AG09309 (cell line): ENCODE measurements at places on chromosomes 13 and 19.

DNA sequence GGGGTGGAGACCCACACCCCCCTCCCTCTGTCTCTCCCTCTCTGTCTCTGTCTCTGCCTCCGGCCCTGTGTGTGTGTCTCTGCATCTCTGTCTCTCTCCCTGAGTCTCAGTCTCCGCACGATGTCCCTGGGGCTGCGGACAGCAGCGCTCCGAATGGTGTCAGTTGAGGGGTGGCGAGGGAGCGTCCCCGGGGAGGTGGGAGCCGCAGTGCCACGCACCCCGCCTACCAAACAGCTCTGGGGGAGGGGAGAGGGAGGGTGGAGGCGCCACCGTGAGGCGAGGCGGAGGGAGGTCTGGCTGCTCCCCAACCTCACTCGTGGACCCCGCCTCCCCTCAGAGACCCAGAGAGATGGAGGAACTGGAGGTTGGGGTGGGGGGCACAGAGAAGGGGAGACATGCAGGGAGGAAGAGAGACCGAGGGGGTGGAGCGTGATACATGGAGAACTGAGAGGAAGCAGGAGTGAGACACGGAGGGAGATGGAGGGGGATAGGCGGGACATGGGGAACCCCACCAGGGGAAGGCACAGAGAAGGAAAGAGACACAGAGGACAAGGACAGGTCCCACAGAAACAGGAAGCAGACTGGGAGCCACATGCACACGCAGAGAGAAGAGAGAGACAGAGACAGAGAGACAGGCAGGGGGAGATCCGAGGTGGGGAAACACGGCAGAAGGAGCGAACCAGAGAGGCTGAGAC lies 7.2 kb downstream of the ERFL start:
- DNase-seq: no peak

- no peak for DNase-seq
Observed at GRCh38 chr19:7997809-7998480, 7.5 kb downstream of the ELAVL1 start.

DNA sequence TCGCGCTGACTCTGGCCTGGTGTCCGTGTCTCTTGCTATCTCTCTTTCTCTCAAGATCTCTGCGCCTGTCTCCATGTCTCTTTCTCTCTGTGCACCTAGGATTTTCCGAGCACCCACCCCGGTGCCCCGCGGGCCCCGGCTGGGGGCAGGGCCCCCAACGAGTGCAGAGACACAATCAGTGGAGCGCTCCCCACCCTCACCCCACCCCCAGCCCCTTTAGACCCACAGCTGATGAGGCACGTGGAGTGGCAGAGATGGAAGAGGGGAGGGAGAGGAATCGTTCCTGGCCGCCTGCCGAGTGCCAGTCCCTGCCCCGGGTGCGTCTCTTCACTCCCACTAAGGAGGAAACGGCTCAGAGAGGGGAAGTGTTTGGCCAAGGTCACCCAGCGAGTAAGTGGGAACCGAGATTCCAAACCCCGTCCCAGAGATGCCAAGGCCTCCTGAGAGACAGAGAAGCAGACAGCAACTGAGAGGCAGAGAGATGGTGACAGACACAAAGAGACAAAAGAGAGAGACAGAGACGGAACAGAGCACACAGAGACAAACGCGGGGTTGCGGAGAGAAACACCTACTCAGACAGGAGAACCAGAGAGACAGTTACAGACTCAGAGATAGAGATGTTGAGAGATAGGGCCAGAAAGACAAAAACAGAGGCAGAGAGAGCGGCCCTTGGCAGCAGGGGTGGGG lies 626 bp upstream of the BCL3 start:
- no peak for DNase-seq

GRCh38 chr13:51714663-51715168 lies 89.2 kb downstream of the DHRS12 start:
- DNase-seq: no peak

DNA sequence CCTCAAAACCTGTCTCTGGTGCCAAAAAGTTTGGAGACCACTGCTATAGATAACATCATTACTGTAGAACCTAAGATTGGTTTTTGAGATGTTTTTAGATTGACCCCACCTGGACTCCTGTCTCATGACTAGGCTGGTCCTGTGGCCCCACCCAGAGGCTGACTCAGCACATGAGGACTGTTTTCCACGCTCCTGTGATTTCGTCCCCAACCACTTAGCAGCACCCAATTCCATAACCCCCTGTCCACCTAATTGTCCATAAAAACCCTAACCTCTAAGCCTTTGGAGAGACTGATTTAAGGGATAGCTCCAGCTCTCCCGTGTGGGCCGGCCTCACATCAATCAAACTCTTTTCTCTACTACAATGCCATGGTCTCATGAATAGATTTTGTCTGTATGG lies 25.6 kb upstream of the GAS6 start:
- DNase-seq: no peak

DNA sequence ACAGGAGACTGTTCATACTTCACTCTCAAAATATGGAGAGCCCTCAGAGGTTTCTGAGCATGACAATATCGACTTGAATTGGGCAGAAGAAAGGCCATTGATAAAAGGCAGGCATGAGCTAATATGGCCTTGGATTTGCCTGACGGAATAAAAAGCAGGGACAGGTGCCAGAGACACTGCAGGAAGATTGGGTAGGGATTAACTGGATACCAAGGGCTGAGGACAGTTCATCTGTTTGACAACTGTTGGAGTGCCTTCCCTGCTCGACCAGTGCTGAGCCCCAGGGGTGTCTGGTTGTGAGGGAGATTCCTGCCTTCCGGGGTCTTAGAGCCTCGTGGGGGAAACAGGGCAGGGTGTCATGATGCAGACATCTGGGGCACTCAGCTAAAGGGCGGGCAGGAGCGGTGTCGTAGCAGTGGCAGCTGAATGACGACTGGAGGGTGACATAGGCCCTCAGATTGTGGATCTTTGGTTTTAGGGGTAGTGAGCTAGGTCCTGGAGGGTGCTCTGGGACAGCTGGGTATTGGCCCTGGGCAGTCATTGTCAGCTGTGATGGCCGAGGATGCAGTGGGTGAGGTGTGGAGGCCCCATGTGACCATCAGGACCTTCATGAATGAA lies 12.3 kb downstream of the GATAD2A start:
- DNase-seq: no peak

DNA sequence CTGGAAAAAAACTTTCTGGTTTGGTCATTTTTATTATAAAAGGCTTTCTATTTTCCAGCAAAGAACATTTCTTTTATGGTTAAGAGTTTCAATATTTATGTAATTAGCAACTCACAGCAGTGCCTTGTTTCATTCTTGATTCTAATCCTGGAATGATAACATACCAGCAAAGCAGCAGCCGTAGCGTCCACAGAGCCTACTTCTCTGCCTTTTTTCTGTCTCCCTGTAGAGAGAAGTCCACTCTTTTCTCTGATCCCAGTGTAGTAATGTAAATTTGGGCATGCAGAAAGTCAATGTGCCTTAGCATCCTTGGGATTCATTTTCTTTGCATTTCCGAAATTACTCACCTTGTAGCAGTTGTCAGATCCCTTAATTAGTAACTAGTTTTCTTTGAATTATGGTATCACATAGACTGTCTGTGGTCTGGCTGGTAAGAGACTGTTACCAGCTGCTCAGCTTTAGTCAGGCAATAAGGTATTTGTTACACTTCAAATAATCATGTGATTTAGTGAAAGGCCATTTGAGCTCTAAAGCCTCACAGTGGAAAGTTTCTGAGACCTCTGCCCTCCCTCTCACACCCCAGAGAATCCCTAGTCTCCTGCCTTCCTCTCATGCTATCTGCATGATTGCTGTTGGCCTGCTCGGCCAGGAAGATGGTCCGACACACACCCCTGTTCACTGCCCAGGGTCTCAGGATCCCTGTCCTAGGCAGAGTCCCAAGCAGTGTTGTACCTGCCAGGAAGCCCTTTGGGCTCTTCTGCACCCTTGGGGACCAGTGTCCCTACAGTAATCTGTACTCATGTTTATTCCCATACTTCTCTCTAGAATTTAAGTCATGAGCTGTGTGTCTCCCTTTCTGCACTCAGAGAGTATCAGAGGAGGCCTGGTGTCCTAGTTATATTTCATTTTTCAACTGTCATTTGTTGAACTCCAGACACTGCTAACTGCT lies 86.3 kb downstream of the LRCH1 start:
- DNase-seq: no peak

GRCh38 chr13:27988520-27988919 lies at the start of gene URAD:
URAD (minus strand) TSS chr13:27988693; CDS start chr13:27988637, 56 bp downstream.
- DNase-seq: peak; percentile 28

DNA sequence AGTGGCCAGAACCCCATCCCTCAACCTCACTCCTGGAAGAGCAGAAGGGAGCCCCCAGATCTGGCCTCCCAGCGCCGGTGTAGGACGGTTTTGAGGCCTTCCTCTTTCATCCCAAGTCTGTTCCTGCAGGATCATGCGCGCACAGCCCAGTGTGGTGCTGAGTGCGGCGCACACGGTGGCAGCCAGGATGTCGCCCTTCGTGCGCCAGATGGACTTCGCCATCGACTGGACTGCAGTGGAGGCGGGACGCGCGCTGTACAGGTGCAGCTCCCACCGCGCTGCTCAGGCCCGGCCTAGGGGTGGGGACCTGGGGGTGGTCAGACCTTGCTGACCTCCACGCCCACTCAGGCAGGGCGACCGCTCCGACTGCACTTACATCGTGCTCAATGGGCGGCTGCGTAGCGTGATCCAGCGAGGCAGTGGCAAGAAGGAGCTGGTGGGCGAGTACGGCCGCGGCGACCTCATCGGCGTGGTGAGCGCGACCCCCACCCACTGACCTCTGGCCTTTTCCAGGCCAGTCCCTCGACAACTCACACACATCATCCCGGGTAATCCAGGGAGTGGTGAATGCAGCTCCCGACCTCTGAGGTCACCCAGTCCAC lies 14.8 kb downstream of the PNPLA6 start:
- no peak for DNase-seq

GRCh38 chr13:100131863-100132574 lies 43.1 kb downstream of the PCCA start:
- DNase-seq: peak; percentile 27

- DNase-seq: no peak
Observed at GRCh38 chr13:97810152-97810551, 143.3 kb upstream of the IPO5 start.

DNA sequence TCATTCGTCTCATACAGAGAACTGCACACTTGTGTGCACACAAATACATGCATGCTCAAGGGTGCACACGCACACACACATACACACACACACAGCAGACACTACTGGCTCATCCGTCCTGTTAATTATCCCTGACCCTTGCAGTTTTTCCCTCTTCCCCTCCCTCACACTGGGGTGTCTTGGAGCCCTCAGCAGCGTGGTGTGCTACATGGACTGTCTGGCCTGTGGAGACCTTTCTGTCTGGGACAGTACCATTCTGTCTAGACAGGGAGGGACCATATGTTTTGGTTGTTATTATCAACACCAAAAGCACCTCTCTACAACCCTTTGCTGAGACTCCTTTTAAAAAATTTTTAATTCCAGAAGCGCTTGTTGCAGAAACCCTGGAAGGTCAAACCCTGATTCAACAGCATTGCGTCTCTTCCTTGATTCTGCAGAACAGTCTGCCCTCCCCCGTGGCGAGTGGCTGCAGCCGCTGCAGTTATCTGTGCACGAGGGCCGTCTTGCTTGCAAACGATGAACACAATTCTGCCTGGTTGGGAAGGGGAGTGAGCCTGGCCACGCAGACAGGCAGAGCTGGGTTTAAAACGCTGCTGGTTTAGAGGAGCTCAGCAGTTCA lies 374.0 kb downstream of the IRS2 start:
- no peak for DNase-seq

GRCh38 chr13:39273953-39274738 lies 235.9 kb downstream of the NHLRC3 start:
- DNase-seq: no peak

DNA sequence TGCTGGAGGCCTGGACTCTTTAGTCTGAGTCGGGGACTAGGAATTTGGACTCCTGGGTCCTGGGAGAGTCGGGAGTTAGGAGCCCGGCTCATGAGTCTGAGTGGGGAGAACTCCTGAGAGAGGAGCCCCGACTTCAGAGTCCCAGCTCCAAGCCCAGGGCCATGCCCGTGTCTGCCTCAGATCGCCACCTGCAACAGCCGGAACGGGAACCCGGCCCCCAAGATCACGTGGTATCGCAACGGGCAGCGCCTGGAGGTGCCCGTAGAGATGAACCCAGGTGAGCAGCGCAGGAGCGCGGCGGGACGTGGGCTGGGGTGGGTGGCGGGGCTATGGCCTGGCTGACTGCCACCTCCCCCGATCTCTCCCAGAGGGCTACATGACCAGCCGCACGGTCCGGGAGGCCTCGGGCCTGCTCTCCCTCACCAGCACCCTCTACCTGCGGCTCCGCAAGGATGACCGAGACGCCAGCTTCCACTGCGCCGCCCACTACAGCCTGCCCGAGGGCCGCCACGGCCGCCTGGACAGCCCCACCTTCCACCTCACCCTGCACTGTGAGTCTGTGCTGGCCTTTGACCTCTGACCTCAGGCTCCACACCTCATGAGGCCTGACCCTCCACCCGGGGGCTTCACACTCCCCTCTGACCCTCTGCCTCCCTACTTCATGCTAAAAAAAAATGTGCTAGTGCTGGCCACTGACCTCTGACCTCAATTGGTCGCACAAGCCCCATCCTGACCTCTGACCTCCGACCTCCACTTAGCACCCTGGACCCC lies 4.4 kb downstream of the BCAM start:
- DNase-seq: no peak

DNA sequence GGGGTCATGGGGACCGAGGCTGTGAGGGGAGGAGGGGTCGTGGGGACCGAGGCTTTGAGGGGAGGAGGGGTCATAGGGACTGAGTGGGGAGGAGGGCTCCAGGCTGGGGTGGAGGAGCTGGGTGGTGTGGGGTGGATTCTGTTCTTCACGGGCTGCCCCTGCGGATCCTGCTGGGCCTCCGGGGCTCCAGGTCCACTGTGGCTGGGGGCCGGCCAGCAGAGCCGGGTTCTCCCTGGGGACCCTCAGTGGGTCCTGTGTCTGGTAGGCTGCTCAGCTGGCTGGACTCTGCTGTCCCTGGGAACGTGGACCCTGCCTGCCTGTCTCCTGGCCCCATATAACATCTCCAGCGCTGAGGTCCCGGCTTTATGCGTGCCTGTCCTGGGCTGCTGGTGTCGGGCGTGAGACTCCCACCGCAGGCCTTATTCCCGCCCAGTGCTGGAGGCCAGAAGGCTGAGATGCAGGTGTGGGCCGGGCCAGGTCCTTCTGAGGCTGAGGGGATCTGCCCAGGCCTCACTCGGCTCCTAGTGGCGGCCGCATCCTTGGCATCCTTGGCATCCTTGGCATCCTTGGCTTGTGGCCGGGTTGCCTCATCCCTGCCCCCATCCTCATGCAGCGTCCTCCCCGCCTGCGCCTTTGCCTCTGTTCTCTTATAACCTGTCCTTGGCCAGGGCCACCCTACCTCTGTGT lies 19.8 kb upstream of the GNA15 start:
- no peak for DNase-seq
